Stimulated activated CD8-positive, alpha-beta memory T cell treated with anti-CD3 and anti-CD28 coated beads, Interleukin-12 subunit alpha, Interleukin-12 subunit beta, amount 100 ng/mL, for 4 hours (primary cell): ENCODE measurements at places on chromosomes 7 and 10.

DNA sequence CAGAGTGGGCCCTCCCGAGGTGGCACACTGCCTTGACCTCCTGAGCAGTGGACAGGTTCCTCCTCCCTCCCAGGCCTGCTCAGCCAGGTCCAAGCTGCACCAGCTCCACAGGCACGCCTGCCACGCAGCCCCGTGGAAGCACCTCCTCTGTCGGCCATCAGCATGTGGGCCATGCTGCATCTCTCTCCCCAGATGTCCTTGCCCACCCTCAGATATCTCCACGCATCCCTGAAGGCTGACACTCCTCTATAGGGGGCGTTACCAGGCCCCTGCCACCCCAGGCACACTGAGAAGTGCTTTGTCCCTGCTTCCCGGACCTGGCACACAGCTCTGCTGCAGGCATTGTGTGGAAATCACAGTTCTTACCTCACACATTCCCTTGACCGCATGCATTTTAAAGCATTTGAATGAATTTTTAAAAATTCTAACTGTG, 598.5 kb downstream of the SDK1 start:
- DNase-seq: no peak

DNA sequence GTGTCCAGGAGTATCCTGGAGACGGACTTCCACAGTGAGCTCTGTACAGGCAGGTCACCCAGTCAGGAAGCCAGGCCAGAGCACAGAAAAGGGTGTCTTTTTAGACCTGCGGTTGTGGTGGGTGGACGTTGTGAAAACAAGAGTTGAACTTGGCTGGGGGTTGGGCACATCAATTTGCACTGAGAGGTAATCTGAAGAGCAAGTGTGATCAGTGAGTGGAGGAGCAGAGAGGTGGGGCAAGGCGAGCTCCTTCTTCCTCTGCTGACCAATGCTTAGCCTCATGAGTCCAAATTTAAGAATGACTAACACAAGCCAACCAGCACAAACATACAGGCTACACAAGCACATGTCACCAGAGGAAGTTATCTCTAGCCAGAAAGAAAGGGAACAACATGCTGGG, 310.8 kb downstream of the TCERG1L start:
- DNase-seq: no peak

GRCh38 chr7:7274782-7275181, 92.4 kb downstream of the C1GALT1 start:
- no peak for DNase-seq

GRCh38 chr10:76543655-76544054, 1094.0 kb downstream of the KCNMA1 start:
- no peak for DNase-seq

DNA sequence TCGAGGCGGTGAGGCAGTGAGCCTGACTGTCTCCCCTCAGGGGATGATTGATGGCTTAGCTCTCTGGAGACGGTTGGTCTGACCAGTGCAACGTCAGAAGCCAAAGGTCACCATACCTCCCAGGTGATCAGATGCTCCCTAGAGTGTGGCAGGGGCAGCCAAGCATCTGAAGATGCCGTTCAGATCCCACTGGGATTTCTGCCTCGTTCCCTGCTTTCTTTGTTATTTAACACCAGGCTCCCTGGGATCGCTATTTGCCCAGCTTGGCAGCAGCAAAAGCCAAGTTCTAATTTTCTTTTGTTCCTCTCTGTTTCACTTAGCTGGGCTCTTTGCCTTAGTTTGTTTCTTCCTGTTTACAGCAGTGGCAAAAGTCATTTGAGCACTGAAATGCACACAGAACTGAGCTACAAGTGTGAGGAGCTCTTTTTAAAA, 53.5 kb upstream of the SVIL start:
- DNase-seq: no peak
